Chondrocyte (in vitro differentiated cells): ENCODE measurements at places on chromosomes 5 and 9. TPM values are rescaled to one million over a fixed set of nuclear protein-coding genes. Genes with fewer than 3 reads are reported as not detected.
A peak's percentile ranks its signal among the peaks of the same experiment; 100 is the strongest.

PCDHGB2 gene
- total RNA-seq: 0.95 to 1.8 TPM (median 1.0 TPM) in 3 replicates

EXD3 gene
- total RNA-seq: 10.7 to 15.7 TPM (median 11.6 TPM) in 3 replicates

ZNF300 gene
- 4.0 to 8.6 TPM (median 4.2 TPM) in 3 replicates for total RNA-seq

ENC1 gene
- 37.4 to 53.6 TPM (median 51.1 TPM) in 3 replicates for total RNA-seq

- no peaks in the 10 kb centered on the region for H3K36me3 ChIP-seq
- peaks cover 18% of the 10 kb centered on the region for H3K27me3 ChIP-seq
- peak overlapping the region; percentile 86 for H3K4me3 ChIP-seq
- DNase-seq: no peak
- peak overlapping the region; percentile 49 for H3K27ac ChIP-seq
Observed at GRCh38 chr5:36743891-36744772, 132.4 kb upstream of the NIPBL start.

- H3K36me3 ChIP-seq: no peaks in the 10 kb centered on the region
- H3K4me3 ChIP-seq: no peak overlapping the region
- H3K27ac ChIP-seq: no peak overlapping the region
- DNase-seq: no peak
- H3K4me1 ChIP-seq: peaks cover 13% of the 10 kb centered on the region
Observed at GRCh38 chr5:143030349-143030748, 260.2 kb downstream of the ARHGAP26 start.

DNA sequence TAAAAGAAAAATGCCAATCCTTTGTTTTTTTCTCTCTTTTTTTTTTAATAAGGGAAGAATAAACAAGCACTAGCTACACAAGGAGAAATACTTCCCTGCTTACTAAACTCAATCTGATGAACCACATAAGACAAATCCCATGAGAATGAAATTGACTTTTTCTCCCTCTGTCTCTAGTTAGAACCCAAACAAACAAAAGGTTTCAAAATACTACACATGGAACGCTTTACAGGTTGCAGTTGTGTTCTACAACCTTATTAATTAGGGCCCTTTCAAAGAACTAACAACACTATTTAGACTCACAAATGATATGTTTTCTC is 124.5 kb downstream of the PDE4D start:
- H3K36me3 ChIP-seq: no peaks in the 10 kb centered on the region
- H3K4me1 ChIP-seq: peaks cover 65% of the 10 kb centered on the region
- peak overlapping the region; percentile 84 for H3K4me3 ChIP-seq
- peak overlapping the region; percentile 89 for H3K27ac ChIP-seq
- H3K27me3 ChIP-seq: no peaks in the 10 kb centered on the region
- DNase-seq: no peak

DNA sequence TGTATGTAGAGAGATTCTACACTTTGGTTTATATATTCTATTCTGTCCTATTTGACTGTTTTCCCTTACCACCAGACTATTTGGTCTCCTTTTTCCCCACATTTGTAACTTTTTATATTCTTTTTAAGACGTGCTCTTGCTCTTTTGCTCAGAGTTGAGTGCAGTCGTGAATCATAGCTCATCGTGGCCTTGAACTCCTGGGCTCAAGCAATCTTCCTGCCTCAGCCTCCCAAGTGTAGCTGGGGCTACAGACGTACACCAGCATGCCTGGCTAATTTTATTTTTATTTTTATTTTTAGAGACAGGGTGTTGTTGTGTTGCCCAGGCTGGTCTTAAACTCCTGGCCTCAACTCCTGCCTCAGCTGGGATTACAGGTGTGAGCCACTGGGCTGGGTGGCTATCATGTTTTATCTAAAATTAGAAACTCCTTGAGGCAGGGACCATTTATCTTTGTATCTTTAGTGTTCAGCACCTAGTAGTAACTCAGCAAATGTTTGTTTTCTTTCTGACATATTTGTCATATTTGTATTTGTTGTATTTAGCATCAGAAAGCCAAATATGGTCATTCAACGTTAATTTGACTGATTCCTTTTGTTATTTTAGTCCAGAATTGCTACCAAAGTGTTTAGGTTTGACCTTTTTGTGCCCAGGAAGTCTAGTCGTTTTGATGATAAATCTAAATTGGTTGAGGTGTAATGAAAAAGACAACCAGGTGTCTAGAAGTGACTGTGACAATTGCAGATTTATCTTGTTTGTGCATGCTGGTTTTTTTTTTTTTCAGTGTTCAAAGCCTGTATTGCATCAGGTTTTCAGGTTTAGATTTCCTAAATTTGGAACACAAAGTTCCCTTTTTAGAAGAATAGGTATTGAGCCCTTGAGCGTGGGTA is 44.3 kb downstream of the ERBIN start:
- peak overlapping the region; percentile 52 for H3K27ac ChIP-seq
- peaks cover 48% of the 10 kb centered on the region for H3K4me1 ChIP-seq
- no peaks in the 10 kb centered on the region for H3K27me3 ChIP-seq
- no peaks in the 10 kb centered on the region for H3K36me3 ChIP-seq

- peaks cover 21% of the 10 kb centered on the region for H3K4me1 ChIP-seq
- H3K27ac ChIP-seq: no peak overlapping the region
- no peaks in the 10 kb centered on the region for H3K36me3 ChIP-seq
- DNase-seq: no peak
Observed at GRCh38 chr5:54206580-54207229, 103.7 kb downstream of the ARL15 start.

DNA sequence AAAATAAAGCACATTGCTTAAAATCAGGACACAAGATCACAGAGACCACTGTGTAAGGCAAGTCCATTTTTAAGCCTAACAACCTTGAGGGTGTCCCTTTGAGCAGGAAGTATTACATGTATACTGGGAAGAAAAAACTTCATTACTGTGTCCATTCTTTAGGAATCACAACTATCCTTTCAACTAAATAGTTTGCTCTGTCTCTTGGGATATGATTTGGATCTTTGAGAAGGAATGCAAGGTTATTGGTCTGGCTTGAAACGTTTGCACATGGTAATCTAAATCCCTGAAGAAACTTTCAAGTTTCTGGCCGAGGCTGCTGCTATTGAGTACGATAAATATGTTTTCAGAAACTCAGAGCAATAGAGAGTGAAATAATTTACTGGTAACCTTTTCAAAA is 923.0 kb upstream of the SEMA6A start:
- H3K27ac ChIP-seq: no peak overlapping the region
- DNase-seq: no peak
- no peak overlapping the region for H3K4me3 ChIP-seq
- no peaks in the 10 kb centered on the region for H3K27me3 ChIP-seq

DNA sequence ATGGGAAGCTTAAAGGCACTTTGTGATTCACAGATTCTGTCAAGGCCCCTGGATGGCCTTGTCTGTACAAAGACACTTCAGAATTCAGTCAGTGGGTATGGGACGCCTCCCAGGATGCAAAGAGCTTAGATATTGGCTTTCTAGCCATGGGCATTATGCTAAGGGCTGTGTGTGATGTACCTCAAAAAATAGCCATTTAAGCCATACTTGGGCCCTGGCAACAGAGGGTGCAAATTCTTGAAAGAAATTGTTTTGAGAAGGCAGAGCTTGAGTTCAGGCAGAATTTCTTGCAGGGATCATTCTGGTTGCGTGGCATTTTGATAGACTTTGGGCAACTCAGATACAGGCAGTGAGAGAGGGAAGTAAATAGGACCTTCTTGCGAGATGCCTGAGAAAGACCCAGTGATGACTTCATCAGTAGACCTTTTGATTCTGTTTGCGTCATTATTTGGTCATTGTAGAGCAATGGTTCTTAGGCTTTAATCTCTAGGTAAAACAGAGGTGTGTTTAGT is 3.9 kb downstream of the CYFIP2 start:
- H3K27me3 ChIP-seq: peaks cover under 1% of the 10 kb centered on the region
- no peak overlapping the region for H3K27ac ChIP-seq
- no peak overlapping the region for H3K4me3 ChIP-seq
- H3K36me3 ChIP-seq: no peaks in the 10 kb centered on the region

- peaks cover 3% of the 10 kb centered on the region for H3K27me3 ChIP-seq
- H3K4me1 ChIP-seq: peaks cover 6% of the 10 kb centered on the region
- H3K27ac ChIP-seq: no peak overlapping the region
Observed at GRCh38 chr9:38652044-38652443, 31.6 kb upstream of the ANKRD18A start.

- no peak overlapping the region for H3K4me3 ChIP-seq
- H3K4me1 ChIP-seq: no peaks in the 10 kb centered on the region
- peaks cover 1% of the 10 kb centered on the region for H3K27me3 ChIP-seq
- DNase-seq: no peak
- no peak overlapping the region for H3K27ac ChIP-seq
Observed at GRCh38 chr9:117374076-117374725, 40.7 kb downstream of the ASTN2 start.

DNA sequence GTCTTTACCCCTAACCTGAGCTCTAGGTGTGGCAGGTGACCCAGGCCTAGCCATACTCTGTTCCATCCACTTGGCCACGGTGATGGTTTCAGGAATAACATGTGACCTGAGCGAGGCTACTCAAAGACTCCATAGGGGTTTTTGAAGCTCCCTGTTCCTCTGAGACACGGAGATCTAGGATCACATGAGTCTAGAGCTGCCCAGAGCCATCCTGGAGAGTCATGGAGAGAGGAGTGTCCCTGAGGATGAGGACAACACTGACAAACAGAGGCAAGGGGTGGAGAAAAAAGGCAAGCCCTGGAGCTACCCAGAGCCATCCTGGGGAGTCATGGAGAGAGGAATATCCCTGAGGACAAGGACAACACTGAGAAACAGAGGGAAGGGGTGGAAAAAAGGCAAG is 29.5 kb upstream of the PCA3 start:
- H3K27me3 ChIP-seq: peaks cover 21% of the 10 kb centered on the region
- H3K36me3 ChIP-seq: no peaks in the 10 kb centered on the region
- H3K27ac ChIP-seq: no peak overlapping the region
- no peaks in the 10 kb centered on the region for H3K4me1 ChIP-seq

DNA sequence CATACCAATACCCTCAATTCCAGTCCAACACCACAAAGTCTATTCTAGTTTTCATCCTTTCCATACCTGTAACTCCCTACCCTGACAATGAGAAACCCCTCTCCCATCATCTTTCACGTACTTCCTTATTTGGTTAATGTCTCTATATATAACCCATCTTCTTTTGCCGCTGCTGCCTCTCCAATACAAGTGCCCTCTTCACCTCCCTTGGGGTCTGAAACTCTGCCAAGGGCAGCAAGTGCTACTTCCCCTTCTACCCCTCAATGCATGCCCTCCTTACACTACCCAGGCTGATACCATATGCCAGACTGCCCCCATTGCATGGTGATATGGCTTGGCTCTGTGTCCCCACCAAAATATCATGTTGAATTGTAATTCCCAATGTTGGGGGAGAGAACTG is 24.4 kb upstream of the SMIM15 start:
- no peak for DNase-seq
- no peaks in the 10 kb centered on the region for H3K27me3 ChIP-seq
- peaks cover 3% of the 10 kb centered on the region for H3K36me3 ChIP-seq
- peaks cover 4% of the 10 kb centered on the region for H3K4me1 ChIP-seq
- H3K27ac ChIP-seq: no peak overlapping the region

DNA sequence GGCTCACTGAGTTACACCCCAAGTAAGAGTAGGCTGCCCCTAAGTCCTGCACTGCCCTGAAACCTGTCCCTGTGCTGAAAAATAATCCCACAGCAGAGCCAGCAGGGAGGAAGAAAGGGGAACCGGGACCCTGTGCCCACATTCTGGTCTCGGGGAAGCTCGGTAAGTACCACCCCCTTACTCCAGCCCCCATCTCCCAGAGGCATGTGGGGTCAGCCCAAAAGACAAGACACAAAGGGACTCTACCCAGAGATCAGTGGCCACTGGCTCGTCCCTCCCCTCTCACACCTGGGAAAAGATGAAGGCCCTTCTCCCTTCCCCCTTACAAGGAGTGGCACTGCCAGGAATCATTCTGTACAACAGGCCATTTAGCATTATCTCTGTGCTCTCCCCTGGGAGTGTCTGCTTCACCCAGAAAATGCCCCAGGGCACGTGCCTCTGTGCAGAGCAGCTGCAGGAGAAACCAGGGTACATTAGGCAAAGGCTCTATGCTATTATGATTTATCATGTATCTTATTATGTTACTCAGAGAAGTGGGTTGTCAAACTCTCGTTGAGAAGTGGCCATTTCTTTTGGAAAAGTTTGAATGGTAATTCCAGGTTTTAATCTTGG is 71.3 kb downstream of the NDFIP1 start:
- H3K27ac ChIP-seq: no peak overlapping the region
- no peaks in the 10 kb centered on the region for H3K36me3 ChIP-seq
- no peaks in the 10 kb centered on the region for H3K4me1 ChIP-seq
- no peak for DNase-seq
- H3K27me3 ChIP-seq: peaks cover 12% of the 10 kb centered on the region

- H3K27me3 ChIP-seq: no peaks in the 10 kb centered on the region
- DNase-seq: no peak
- no peak overlapping the region for H3K4me3 ChIP-seq
- H3K27ac ChIP-seq: no peak overlapping the region
Observed at GRCh38 chr9:4830699-4831098, 38.0 kb downstream of the RCL1 start.

DNA sequence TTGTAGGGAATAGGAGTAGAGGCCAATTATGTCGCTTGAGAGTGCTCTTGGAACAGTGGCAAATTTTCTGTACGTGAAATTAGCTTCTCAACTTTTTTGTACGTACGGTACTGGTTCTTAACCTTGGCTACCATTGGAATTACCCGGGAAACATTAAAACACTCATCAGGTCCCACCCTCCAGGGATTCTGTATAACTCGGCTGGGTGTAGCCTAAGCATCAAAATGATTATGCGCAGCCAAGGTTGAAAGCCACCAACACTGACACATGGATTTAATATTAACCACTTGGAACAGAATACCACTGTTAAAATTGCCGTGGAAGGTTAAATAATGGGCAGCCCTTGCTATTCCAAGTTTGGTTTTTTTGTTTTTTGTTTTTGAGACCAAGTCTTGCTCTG is 17.4 kb downstream of the DNAJA1 start:
- no peaks in the 10 kb centered on the region for H3K27me3 ChIP-seq
- no peak for DNase-seq
- no peak overlapping the region for H3K27ac ChIP-seq
